ENCODE measurements at places on chromosomes 3 and 15. TPM values are rescaled to one million over a fixed set of nuclear protein-coding genes. Genes with fewer than 3 reads are reported as not detected.

CSPG5 gene
- 3.4 TPM for total RNA-seq

DPPA4 gene
- total RNA-seq, result 878 TPM

DNA sequence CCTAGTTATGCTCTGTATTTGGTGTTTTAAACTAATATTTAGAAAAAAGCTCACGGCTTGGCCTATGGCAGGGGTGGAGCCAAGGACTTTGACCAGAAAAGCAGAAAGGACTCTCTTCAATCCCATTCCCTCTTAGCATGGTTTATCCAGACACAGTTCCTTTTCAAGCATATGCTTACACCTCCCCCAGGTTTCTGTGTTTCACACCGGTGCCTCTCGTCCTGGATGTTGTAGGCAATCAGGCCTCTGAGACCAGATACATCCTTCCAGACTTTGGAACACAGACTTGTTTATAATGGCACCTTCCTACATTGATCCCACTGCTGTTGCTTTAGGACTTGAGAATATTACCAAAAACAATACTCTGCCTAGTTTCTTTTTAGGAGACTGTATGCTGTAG, 440.5 kb upstream of the ARPP21 start:
- H3K4me1 ChIP-seq, result no peaks in the 10 kb centered on the region
- H3K4me3 ChIP-seq, result no peak overlapping the region
- DNase-seq, result no peak
- no peaks in the 10 kb centered on the region for H3K27me3 ChIP-seq
- H3K27ac ChIP-seq, result no peak overlapping the region
- no peaks in the 10 kb centered on the region for H3K36me3 ChIP-seq

DNA sequence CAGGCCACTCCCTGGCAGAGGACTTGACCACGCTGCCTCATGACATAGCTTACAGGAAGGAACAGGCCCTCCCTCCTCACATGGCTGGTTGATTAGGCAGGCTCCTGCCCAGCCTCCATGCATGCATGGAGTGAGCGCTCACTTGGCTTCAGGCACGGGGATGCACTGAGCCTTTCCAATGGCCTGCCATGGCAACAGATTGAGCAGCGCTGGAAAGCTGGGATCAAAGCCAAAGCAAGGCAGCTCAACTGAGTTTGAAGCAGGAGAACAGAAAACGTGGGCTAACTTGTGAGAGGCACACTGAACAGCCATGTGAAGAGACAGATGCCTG, 5.9 kb upstream of the GRAMD2A start:
- H3K4me3 ChIP-seq, result no peak overlapping the region
- H3K36me3 ChIP-seq, result peaks cover 82% of the 10 kb centered on the region
- no peaks in the 10 kb centered on the region for H3K27me3 ChIP-seq
- H3K27ac ChIP-seq, result no peak overlapping the region
- H3K4me1 ChIP-seq, result 0 out of 2 replicates have a peak, but pooled peaks cover 4% of the 10 kb centered on the region

LARP6 gene
- 22.4 TPM for total RNA-seq

GRCh38 chr3:100523050-100523760, 30.8 kb downstream of the TMEM45A start:
- no peak overlapping the region for H3K4me3 ChIP-seq
- no peaks in the 10 kb centered on the region for H3K27me3 ChIP-seq
- H3K4me1 ChIP-seq, result no peaks in the 10 kb centered on the region
- no peaks in the 10 kb centered on the region for H3K36me3 ChIP-seq
- DNase-seq, result no peak

PROS1 gene
- total RNA-seq, result 4.1 TPM

GRCh38 chr3:127182848-127183714, 9.8 kb upstream of the PRR23E start:
- H3K4me1 ChIP-seq, result no peaks in the 10 kb centered on the region
- no peaks in the 10 kb centered on the region for H3K36me3 ChIP-seq
- DNase-seq, result peak; percentile 18

GRCh38 chr3:23324745-23325144, 121.6 kb downstream of the UBE2E2 start:
- no peaks in the 10 kb centered on the region for H3K27me3 ChIP-seq
- H3K4me3 ChIP-seq, result no peak overlapping the region
- no peak for DNase-seq
- no peak overlapping the region for H3K27ac ChIP-seq
- no peaks in the 10 kb centered on the region for H3K36me3 ChIP-seq

ZNF609 gene
- total RNA-seq, result 34.2 TPM

- H3K4me1 ChIP-seq, result no peaks in the 10 kb centered on the region
- no peak for DNase-seq
- H3K27me3 ChIP-seq, result no peaks in the 10 kb centered on the region
- no peaks in the 10 kb centered on the region for H3K36me3 ChIP-seq
- no peak overlapping the region for H3K27ac ChIP-seq
Measured at GRCh38 chr15:65675551-65675950, 53.8 kb downstream of the SLC24A1 start.
